ENCODE measurements at places on chromosomes 1 and 21. TPM values are rescaled to one million over a fixed set of nuclear protein-coding genes. Genes with fewer than 3 reads are reported as not detected.

DNA sequence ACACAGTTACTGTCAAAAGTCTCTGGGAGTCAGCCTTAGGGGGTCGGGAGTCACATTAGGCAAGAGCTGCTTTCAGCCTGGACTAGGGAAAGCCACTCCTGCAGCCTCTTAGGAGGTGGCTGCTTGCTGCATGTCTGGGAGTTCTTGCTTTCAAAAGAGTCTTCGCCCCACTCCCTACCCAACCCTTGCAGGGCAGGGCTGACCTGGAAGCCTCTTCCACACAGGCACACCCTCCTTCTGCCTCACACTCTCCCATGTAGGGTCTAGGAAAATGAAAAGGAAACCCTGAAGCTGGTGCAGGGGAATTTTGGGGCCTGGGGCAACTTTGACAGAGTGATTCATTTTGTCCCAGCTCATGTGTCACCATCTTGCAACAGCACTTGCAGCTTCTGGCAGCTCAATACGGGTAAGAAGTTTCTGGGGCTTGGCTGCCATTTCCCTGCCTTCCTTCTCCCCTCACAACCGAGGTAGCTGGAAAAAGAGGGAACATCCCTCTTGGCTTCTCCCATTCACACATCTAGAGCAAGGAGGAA, 37.3 kb downstream of the KCND3 start:
- no peak for DNase-seq

DNA sequence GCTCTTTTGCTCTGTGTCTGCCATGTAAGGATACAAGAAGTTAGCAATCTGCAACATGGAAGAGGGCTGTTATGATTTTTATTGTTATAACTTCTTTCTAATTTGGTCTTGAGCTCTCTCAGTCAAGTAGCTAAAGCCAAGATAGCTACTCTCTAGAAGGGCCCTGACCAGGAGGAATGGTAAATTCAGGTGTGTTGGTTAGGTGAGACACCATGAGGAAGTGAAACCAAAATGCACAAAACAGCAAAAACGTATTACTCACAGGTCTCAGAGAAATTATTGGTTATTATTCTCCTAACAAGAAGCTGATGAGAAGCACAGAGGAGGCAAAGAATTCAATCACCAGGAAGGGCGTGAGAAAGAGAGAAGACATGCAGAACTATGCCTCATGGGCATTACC, 51.8 kb upstream of the INSL5 start:
- DNase-seq = no peak

GRCh38 chr1:236018885-236019453, 45.9 kb downstream of the NID1 start:
- no peak for DNase-seq

GRCh38 chr1:214808845-214809460, 206.0 kb downstream of the CENPF start:
- peak; percentile 55 for DNase-seq

GRCh38 chr21:42755766-42756579, 102.6 kb downstream of the PDE9A start:
- DNase-seq = no peak

DNA sequence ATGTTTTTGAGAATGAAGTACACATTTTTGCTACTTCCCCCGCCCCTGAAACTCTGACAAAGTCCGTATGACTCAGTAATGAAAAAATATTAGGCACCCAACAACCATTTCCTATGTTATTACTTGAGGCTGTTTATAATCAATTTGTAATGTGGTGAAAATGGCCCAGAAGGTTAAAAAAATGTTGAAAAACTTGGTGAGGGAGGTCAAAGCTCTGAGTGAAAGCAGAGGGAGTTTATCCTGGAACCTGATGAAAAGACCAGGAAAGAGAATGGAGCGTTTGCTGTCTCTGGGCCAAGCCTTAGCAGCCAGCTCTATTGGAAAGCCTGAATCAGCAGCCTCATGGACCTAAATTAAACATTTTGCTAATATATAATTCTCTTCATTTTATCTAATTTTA, 367.7 kb upstream of the NEGR1 start:
- peak; percentile 12 for DNase-seq

DNA sequence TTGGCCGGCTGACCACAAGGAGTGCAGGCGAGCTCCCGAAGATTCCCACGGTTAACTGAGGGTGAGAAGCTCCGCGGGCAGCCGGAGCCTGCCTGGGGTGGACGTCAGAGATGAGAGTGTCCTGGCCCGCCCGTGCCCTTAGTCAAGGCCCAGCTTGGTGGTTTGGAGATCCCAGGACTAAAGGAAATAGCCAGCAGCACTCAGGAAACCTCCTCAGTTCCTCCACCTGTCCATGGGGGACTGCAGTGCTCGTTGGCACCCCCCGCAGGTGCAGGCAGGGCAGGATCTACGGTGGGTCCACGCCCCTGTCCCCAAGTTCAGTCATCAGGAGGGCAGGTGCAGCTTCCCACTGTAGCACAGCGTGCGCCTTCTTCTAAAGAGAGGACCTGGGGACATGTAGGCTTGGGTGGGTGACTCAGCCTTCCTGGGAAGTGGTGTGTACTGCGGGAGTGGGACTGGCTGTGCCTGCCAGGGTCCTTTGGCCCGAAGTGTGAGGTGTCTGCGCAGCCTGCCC, 32.5 kb downstream of the SLX9 start:
- no peak for DNase-seq

DNA sequence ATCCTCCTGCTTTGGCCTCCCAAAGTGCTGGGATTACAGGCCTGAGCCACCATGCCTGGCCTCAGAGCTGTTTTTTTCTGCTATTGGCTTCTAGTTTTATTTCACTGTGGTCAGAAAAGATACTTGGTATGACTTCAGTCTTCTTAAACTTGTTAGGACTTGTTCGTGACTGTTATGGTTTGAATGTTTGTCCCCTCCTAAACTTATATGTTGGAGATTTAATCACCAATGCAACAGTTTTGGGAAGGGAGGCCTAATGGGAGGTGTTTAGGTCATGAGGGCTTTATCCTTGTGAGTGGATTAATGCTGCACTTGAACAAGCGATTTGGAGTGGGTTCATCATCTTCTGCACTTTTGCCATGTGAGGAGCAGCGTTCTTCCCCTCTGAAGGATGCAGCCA, 24.5 kb upstream of the SOD1 start:
- DNase-seq = no peak

GRCh38 chr1:206961668-206962067, 8.6 kb downstream of the FCAMR start:
- no peak for DNase-seq

DNA sequence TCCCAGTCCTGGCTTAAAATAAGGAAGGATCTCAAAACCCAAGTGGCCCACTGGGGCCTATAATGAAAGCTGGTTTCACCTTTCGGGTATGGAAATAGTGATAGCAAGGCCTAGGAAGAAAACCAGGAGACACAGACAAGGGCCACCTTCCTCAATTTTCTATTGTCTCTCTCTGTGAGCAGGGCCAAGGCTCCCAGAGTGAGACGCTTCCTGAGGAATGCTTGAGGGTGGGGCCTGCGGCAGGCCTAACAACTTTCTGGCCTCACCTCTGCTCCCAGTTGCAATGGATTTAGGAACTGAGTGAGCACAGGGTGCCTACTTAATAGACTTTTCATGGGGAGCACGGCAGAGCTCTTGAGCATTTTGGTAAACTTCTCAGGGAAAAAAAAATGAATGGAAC, 300.9 kb downstream of the ASTN1 start:
- no peak for DNase-seq

Gene KIF26B
- total RNA-seq = 7.6 TPM

DNA sequence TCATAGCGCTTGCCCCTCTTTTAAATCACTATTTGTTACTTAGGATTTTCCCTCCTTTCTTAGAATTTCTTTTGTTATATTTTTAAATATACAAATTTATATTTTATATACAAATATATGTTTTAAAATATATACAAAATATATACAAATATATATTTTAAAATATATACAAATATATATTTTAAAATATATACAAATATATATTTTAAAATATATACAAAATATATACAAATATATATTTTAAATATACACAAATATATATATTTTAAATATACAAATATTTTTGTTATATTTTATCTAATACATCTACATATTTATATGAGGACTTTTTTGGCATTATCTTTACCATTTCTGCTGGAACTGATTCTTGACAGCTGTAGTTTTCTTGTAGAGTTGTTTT, 50.9 kb upstream of the QSOX1 start:
- no peak for DNase-seq

Gene POTED
- not detected for total RNA-seq

Gene DHX9
- 140 TPM for total RNA-seq

GRCh38 chr1:211947396-211948295, 87.7 kb downstream of the INTS7 start:
- no peak for DNase-seq

- DNase-seq = peak; percentile 86
Observed at GRCh38 chr1:178540646-178541045, 27.7 kb downstream of the TEX35 start.

Gene LAX1
- not detected for total RNA-seq

GRCh38 chr1:204445860-204446412, 34.3 kb upstream of the PPP1R15B start:
- peak; percentile 20 for DNase-seq

DNA sequence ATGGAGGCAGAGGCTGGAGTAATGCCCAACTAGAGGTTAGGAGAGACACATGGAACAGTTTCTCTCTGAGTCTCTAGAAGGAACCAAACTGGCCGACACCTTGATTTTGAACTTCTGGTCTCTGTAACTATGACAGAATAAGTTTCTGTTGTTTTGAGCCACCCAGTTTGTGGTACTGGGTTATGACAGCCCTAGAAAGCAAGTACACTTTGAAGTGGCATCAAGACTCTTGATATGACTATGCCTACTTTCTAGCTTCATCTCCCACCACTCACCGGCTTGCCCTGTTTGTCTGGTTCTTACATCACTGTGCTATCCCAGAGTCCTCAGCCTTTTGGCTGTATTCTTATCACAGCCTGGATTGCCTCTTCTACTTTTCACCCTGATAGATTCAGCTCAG, 230.3 kb upstream of the USP24 start:
- DNase-seq = no peak

Gene BEST4
- total RNA-seq = 0.12 TPM

Gene CFHR5
- not detected for total RNA-seq

DNA sequence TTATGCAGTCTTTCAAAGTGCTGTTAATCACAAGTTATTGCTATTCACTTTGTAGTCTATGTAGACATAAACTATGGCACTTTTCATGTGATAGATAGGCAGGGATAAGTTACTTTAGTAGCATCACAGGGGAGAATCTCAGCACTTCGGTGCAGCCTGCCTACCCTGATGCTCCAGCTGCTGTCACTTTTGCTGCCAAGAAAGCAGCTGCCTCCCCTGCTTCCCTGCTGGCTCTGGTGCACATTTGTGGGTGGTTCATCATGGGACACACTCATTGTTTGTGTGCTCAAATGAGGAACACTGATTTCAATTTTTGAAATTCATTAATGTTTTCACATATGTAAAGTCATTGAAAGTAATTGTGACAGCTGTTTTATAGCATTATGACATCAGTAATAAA, 272.6 kb downstream of the S1PR1 start:
- no peak for DNase-seq

DNA sequence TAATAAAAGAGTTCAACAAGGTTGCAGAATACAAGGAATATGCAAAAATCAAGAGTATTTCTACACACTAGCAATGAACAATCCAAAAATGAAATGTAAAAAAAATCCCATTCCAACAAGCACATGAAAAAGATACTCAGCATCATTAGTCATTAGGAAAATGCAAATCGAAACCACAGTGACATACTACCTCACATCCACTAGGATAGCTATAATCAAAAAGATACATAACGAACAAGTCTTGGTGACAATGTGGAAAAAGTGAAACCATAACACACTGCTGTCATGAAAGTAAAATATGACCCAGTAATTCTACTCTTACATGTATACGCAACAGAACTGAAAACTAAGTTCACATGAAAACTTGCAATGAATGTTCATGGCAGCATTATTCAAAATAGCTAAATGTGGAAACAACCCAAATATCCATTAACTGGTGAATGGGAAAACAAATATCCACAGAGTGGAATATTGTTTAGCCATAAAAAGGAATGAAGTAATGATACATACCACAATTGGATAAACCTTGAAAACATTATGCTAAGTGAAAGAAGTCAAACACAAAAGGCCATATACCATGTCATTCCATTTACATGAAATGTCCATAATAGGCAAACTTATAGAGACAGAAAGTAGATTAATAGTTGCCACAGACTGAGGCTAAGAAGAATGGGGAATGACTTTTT, 34.3 kb downstream of the PIK3R3 start:
- DNase-seq = no peak

DNA sequence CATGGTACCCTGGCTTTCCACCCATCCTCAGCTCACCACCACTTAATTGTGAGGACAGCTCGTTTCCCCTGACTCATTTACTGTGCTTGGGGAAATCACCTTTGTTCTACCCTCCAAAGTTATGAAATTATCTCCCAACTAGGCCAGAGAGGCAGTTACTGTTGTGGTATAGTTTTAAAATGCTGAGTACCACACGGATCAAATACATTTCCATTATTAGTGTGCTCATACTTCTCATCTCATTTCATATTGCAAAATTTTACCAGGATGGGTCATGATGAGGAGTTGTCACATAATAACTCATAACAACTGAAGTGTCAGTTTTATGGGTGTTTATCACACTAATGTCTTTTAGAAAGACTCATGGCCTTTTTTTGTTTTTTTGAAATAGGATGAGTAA, 9.2 kb upstream of the OR2B11 start:
- DNase-seq = no peak

Gene GPR157
- 8.0 TPM for total RNA-seq

- no peak for DNase-seq
Observed at GRCh38 chr1:239606850-239607400, 220.6 kb downstream of the CHRM3 start.

DNA sequence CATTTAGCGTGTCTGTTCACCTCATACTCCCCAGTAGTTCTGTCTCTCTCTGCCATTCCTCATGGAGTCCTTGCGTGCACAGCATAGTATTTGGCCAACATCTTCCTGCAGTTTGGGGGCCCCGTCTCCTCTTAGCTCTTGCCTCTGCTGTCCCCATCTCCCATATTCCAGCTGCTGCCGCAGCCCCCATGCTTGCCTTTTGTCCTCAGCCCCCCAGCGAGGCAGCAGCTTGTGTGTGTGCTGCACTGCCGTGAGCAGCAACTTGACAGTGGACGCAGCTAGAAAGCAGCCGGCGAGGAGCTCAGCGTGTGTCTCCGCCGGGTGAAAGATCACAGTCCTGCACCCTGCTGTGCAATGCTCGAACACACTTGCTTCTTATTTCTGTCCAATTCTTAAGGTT, 164.2 kb upstream of the COL6A1 start:
- DNase-seq = no peak

All from HFFc6 (cell line).